ENCODE measurements at places on chromosomes 5 and 9.

DNA sequence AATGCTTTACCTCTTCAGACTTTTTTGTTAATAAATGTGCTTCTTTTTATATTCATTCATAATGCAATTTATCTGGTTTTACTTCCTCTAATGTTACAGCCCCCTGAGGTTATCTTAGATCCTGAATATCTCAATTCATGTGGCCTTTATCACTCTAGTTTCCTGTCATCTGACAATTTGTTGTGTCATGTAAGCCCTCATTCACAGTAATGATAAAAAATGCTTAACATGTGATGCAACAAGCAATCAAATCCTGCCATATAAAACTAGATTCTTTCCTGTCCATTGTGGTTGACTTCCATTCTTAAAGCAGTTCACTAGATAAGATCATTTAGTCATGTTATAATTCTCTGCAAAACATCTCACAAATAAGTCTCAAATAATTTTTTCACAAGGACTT lies 991.2 kb upstream of the ACO1 start:
- no peak for DNase-seq

GRCh38 chr5:115624994-115625393 lies 842 bp downstream of the TMED7 start:
- DNase-seq: no peak

- no peak for DNase-seq
These were observed 16.0 kb downstream of the TEK start for GRCh38 chr9:27125030-27125429.

- DNase-seq: no peak
These were observed 1.7 kb downstream of the TRAF1 start for GRCh38 chr9:120924698-120925534.

DNA sequence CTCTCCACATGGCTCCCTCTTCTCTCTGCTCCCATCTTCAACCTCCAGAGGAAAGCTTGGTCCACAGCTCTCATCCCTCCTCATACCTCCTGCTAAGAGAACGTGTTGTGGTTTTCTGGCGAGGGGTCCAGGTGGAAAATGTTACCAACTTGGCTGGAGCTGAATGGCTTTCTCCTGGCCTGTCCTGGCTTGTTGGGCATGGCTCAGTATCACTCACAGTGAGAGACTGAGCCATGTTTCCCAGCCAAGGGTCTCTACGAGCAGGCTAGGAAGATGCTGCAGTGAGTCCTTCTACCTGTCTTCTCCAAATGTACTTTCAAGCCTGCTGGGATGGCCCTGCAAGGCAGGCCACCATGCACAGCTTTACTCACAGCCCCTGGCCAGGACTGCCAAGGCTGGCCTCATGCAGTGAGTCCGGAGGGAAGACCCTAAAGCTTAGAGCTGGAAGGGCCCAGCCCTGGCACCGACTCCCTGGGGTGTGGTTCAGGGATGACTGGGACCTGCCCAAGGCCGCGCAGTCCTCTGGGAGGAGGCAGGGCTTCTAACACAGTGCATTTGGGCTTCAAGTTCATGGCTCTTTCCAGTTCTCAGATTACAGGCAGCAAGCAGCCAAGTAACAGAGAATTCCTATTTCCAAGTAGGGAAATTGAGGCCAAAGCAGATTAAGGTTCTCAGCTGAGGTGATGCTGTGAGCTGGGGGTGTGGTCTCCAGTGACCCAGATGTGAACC lies 59.5 kb downstream of the COL27A1 start:
- no peak for DNase-seq

DNA sequence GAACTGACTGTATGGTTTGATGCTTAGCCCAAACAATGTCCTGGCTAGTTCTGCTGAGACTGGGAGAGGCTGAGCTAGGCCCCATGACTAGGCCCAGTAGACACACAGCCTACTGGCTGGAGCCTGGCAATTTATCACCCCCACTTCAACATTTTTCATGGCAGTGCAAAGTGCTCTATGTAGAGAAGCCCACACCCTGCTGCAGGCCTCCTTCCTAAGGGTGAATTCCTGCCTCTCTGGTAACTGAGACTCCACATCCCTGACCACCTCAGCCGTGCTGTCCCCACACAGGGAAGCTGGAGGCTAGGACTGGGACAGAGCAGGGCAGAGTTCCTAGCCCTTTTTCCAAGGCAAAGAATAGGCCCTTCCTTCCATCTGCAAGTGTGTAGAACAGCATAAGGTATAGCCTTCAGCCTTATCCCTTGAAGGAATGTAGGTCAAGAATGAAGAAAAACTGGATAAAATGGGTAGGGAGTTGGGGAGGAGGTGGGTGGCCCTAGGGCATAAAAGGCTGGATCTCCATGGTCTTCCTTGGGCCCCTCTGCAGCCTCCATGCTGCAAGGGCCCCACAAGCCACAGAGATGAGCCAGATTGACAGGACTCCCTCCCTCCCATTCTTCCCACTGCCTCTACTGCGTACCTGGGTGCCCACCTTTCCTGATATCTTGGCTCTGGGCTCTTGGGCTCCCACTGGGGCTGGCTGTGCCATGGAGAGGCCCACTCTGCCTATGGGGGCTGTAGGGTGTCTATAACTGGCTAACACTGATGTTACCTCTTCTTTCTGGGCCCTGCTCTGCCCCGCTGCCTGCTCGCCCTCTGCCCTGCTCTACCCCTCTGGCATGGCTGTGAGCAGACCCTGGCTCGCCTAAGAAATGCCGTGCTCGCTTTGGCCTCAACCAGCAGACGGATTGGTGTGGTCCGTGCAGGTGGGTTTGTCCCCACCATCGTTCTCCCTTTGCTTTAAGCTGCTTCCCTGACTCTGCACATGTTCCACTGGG lies 29.8 kb downstream of the TCF7 start:
- no peak for DNase-seq

DNA sequence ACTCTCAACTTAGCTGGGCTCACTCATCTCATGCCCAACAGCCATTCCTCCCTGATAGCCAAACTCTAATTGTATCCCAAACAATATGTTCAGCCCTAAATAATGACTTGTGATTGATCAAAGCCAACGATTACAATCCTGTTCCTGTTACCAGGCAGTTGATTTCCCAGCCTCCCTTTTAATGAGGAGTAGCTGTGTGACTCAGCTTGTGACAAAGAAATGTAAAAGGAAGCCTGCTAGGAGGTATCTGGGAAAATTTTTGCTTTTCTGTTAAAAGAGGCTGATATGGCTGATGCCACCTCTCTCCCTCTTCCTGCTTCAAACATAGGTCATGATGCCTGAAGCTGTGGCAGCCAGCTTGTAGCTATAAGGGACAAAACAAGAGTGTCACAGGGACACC lies 19.6 kb upstream of the ENC1 start:
- DNase-seq: no peak

DNA sequence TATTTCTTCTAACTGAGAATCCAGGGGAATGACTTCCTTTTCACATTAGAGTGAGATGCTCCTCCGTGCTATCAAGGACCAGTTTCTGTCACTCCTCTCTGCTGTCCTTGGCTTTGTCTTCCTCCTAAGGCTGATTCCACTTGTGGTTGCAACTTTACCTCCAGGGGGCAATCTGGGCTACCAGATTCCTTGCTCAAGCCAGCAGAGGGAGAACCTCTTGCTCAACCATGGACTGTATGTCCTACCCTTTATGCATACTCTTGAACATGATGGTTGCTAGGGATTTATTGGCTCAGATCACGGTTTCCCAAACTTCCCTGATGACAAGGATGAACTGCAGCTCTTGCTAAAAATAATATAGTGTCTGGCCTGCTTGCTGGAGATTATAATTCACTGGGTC lies 24.0 kb downstream of the NNT start:
- DNase-seq: peak; percentile 33

GRCh38 chr9:31034311-31034710 lies 1350.1 kb upstream of the ACO1 start:
- no peak for DNase-seq

DNA sequence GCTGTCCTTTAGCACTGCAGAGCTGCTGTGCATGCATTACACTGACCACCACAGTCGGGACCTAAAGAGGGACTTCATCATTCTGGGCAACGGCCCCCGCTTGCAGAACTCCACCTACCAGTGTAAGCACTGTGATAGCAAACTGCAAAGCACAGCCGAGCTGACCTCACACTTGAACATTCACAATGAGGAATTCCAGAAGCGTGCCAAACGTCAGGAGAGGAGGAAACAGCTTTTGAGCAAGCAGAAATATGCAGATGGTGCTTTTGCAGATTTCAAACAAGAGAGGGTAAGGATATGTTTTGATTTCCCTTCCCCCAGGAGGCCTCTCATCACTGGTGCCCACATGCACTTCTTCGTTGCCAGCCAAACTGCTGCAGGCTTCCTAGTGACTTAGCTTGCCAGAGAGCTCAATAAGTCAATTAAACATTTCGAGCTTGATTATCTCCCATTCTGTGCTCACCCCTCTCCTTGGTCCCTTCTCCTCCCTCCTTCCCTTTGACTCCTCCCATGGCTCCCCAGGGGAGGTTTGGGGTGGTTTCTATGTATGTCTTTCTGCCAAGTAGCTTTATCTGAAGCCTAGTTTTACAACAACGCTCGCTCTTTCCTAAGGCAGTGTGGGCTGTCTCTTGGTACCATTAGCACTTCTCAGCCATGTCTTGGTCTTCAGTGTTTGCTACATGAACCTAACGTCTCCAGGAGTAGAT lies 66.7 kb downstream of the ZNF462 start:
- no peak for DNase-seq

- DNase-seq: peak; percentile 4
These were observed at the start of gene GPX8 for GRCh38 chr5:55159763-55160492. TSS of gene GPX8 (plus strand) at chr5:55160171. CDS start at chr5:55160193, 22 bp downstream.

DNA sequence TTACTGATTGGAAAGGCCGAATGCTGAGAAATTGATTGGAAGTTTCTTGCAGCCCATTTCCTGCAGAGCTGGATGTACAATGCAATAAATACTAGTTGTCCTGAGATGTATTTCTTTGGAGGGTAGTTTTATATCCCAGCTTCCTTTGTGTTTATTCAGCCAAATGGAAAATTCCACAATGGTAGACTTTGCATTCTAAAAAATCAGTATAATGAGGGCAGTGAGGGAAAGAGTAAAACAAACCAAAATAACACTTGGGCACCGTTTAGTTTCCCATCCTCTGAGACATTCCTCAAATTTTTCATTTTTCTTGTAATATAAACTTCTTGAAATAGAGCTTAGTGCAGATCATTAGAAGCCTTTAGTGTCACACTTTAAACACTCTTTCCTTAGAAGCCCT lies 379.4 kb downstream of the EBF1 start:
- no peak for DNase-seq

DNA sequence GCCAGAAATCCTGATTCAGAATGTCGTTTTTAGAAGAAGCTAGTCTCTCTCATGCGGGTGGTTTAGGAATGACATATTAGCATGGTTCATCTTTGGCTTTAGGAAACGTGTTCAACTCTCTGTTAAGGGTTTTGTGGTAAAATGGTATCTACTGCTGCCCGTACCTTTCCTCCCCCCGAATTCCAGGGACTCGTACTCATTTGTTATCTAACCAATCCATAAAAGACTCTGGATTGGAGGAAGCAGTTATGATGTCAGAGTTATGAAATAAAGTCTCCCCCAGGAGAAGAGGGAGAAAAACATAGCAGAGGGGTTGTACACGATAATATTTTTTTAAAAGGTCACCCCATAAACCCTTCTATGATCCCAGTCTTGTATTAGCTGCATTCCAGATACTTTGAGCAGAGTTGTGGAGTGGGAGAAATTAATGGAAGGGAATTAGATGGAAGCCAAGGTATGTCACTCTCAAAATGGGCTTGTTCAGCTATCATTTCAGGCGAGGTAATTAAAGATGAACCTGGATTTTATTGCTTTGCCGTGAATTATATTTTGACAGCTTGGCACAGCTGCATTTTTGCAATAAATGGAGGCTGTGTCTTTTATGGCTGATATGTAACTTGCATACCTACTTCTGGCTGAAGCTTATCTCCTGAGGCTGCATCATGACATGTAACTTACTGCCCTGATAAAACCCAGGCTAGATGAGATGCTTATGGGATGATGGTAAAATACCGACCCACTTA lies 31.3 kb downstream of the RAI14 start:
- DNase-seq: no peak

DNA sequence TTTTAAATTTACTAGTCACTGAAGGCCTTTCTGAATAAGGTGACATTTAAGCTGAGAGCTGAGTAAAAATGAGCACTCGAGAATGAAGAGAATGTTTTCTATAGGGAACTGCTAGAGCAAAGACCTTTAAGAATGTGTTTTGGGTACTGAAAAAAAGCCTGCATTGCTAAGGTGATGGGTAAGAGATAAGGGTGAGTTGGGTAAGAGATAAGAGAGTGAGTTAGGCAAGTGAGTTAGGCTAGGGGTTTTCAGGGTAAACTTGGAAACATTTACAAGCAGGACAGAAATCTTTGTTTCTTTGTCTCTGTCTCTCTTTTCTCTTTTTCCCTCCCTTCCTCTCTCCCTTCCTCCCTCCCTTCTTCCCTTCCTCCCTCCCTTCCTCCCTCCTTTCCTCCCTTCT lies 5.6 kb downstream of the RAD23B start:
- no peak for DNase-seq

DNA sequence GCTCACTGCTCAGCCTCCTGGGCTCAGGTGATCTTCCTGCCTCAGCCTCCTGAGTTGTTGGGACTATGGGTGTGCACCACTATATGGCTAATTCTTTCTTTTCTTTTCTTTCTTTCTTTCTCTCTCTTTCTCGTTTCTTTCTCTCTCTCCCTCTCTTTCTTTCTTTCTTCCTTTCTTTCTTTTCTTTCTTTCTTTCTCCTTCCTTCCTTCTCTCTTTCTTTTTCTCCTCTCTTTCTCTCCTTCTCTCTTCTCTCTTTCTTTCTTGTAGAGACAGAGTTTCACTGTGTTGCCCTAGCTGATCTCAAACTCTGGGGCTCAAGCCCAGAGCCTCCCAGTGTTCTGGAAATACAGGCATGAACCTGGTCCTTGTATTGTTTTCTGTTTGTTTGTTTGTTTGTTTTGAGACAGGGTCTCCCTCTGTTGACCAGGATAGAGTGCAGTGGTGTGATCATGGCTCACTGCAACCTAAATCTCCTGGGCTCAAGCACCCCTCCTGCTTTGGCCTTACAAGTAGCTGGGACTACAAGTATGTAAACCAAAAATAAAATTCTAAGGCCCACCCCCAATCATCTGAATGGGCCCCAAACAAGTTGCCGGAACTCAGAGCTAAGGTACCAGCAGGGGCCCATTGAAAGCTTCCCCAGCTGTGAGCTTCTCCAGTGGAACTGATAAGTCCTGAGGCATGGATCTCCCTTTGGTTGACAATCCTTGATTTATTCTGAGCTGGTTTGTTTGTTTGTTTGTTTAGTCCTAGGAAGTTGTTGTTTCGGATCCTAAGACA lies 11.9 kb upstream of the BTF3 start:
- DNase-seq: no peak

- DNase-seq: no peak
These were observed 12.6 kb downstream of the CAVIN4 start for GRCh38 chr9:100590481-100590880.

GRCh38 chr5:171945066-171945465 lies 61.4 kb downstream of the FBXW11 start:
- no peak for DNase-seq

DNA sequence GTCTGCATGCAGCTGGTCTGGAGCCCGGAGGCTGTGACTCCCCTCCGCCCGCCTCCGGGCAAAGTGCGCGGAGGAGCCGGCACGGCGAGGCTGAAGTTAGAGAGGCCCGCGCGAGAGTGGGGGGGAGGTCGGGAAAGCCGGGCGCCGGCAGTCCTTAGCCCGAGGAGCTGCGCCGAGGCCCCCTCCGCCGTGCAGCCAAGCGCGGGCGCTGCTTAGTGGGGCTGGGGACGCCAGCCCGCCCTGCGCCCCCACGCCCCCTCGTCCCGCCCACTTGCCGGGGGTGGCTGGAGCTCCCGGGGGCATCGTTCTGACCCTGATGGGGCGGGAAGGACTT lies 403 bp downstream of the NINJ1 start:
- no peak for DNase-seq

All from CD14-positive monocyte (primary cell).